ENCODE measurements at places on chromosomes 4 and X.

GRCh38 chr4:76233967-76234678 is 17.4 kb upstream of the FAM47E start:
- DNase-seq: peak; percentile 22

DNA sequence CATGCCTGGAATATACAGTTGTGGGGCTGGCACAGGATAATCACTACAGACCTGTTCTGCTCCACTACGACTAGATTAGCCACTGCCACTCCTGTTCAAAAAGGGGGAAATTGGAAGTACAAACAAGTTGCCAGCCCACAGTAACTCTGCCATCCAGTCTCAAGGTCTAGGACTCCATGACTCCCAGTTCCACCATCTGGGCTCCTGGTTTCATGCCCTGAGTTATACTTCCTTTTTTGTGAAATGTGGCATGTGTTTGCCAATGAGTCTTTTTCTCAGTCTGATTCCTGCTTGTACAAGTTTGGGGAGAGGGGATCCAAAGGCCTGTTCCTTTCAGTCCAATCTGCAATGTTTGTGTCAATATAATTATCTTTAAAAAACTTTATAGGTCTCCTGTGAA is 1.0 kb upstream of the BLOC1S4 start:
- no peak for DNase-seq

- DNase-seq: no peak
Observed at GRCh38 chrX:74680391-74680790, 66.0 kb upstream of the RLIM start.

GRCh38 chrX:47958761-47959342 is 44.9 kb downstream of the ZNF182 start:
- DNase-seq: peak; percentile 3

DNA sequence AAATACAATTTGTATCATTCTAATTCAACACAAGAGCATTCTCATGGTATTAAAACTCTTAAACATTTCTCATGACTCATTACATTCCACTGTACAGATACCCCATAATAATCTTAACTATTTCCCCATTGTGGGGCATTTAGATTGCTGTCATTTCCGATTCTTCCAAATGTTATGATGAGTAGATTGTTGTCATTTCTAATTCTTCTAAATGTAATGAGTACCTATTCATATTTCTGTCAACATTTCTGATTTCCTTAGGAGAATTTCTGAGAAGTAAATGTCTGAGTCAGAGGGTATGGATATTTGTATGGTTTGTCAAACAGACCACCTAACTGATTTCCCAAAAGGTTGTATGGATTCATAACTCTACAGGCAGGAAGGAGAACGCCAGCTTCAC is 8.3 kb downstream of the S100G start:
- DNase-seq: peak; percentile 68

- DNase-seq: no peak
Observed at GRCh38 chr4:95386410-95386809, 162.4 kb downstream of the UNC5C start.

DNA sequence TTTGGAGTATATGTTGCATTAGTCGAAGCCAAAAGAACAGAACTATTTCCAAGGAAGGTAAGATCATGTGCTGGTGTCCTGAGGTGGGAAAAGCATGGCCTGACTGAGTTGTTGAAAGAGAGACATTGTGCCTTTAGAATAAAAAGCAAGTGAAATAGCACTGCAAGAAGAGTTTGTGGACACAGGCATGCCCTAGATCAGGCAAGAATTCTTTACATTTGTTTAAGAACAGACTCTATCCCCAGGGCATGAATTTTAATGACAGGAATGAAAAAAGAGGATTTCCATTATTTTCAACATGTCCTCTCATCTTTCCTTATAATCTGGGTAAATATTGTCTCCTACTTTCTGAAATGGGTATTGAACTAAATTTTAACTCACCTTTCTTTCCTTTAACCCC is 516.2 kb upstream of the GALNT7 start:
- DNase-seq: no peak

DNA sequence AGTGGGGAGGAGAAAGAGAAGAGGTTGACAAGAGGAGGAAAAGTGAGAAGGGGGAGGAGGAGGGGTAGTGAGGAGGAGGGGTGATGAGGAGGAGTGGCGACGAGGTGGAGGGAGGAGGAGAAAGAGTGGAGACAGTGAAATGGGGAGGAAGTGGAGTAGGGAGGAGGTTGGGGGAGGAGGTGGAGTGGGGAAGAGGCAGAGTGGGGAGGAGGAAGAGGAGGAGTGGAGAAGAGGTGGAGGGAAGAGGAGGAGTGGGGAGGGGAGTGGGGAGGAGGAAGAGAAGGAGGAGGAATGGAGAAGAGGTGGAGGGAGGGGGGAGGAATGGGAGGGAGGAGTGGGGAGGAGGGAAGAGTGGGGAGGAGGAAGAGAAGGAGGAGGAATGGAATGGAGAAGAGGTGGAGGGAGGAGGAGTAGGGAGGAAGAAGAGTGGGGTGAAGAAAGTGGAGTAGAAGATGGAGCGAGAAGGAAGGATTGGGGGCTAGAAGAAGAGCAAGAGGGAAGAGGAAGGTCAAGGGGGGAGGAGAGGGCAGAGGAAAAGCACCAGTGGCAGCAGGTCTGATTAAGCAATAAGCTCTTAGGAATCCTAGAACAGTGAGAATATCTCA is 50.0 kb upstream of the MTNR1A start:
- DNase-seq: no peak

GRCh38 chrX:124476562-124476961 is 130.2 kb downstream of the SH2D1A start:
- no peak for DNase-seq

DNA sequence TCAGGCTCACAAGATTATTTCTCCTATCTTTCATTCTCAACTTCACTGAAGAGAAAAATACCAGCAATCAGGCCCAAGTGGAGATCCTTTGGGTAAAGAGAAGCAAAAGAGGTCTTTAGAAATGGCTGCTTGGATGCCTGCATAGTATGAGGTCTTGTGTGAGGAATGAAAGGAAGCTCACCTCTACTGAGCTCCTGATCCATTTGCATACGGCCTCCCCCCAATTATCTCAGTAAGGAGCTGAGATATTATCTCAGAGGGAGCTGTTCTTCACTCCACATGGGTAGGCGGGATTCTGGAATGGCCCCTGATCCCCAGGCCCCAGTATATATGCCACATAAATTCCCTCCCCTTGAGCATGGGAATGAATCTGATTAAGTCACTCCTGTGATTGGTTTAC is 75.8 kb downstream of the EVC2 start:
- no peak for DNase-seq

- no peak for DNase-seq
Observed at GRCh38 chrX:39967348-39967747, 130.4 kb downstream of the BCOR start.

GRCh38 chr4:141810712-141811375 is 174.5 kb downstream of the IL15 start:
- peak; percentile 36 for DNase-seq

GRCh38 chr4:10606483-10607155 is 77.9 kb downstream of the CLNK start:
- DNase-seq: no peak

DNA sequence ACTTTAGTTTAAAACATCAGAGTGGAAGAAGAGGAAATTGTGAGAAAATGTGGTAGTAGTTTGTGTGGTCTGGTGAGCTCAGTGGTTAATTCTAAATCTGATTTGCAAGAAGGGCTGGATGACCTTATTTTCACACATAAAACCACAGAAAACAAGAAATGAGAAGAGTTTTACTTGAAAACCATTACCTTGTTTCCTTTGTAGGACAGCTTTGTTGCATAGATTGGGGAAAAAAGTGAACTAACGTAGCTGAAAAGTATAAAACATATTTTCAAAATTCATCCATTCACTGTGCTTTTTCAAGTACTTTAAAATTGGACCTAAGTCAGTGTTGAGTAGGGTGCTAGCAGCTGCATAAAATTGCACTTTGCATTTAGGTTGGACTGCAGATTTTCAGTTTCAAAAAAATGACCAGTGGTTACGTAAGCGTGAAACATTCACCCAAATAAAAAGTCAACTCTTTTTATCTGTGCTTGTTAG is 211.3 kb downstream of the ARHGAP10 start:
- no peak for DNase-seq

- DNase-seq: no peak
Observed at GRCh38 chrX:15293451-15293850, 22.0 kb downstream of the ASB11 start.

- peak; percentile 51 for DNase-seq
Observed at GRCh38 chrX:81261576-81261975, 59.7 kb downstream of the SH3BGRL start.

DNA sequence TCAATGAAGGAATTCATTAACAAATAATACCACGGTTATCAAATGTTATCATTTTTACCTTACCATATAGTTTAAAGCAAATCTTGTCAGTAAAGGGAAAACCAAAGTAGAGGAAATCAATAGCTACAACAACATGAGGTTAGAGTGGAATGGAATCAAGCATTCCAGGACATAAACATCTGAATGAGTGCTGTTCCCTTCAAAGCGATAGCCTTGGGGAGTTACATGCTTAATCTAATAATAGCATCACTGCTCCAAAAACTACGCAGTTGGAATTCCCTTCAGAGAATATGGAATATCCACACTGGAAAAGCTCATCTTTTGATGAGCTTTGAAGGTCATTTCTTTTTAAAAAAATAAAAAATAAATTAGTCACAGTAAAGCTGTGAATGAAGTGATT is 31.2 kb downstream of the PDE5A start:
- DNase-seq: peak; percentile 54

GRCh38 chr4:113645771-113646441 is 115.6 kb downstream of the CAMK2D start:
- peak; percentile 79 for DNase-seq

- DNase-seq: no peak
Observed at GRCh38 chr4:25865586-25865985, 2.8 kb upstream of the SEL1L3 start.

DNA sequence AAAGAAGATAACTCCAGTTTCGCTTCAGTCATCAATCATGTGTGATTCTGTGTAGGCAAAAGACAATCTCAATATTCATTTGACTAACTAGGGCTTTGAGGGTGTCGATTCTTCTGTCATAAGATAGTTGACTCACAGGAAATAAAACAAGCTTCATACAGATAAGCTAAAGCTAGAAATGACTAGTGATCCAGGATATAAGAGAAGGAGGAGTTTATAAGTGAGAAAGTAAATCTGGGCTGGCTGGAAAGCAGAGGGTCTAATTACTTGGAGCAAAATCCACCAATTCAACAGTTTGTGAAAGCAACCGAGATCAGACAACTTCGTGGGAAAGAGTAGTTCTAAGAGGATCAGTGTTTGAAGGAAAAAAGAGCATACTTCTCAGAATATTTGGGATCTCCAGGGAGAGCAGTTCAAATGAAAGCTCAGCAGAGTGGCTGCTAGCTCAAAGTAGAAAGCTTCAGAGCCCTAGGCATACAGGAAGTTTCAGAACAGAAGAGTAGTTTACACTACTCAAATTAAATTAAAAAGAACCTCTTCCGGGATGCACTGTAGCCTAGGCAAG is 429.3 kb downstream of the INPP4B start:
- DNase-seq: peak; percentile 34

GRCh38 chr4:125626946-125627345 is 312.2 kb downstream of the FAT4 start:
- no peak for DNase-seq

GRCh38 chrX:123846577-123847038 is 13.2 kb upstream of the XIAP start:
- DNase-seq: peak; percentile 85

- DNase-seq: no peak
Observed at GRCh38 chrX:95427389-95427788, 1257.3 kb upstream of the DIAPH2 start.

DNA sequence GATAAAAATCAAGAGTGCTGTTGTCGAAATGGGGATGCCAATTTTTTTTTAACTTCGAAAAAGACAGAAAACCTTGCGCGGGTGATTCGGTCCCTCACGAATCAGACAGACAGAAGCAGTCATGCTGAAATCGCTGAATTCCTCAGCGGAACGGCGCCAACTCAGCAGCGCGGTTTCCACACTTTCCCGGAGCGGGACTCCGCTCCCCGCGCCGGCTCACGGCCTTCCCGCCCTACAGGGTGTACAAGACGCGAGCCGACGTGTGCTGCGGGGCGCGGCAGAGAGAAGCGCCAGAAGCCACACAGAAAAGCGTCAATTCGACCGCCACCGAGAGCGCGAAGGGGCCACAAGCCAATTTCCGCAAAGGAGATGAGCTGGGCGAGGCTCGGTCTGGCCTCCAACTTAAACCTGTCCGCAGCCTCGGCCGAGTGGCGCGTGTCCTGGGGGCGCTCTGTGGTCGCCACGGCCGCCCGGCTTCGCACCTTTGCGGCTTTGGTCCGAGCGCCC is 1.3 kb downstream of the NEXMIF start:
- DNase-seq: no peak

- peak; percentile 89 for DNase-seq
Observed at GRCh38 chrX:65668377-65669310, 1.2 kb downstream of the MSN start.

All from EH (cell line).